ENCODE measurements at places on chromosomes 12 and 14. TPM values are rescaled to one million over a fixed set of nuclear protein-coding genes. Genes with fewer than 3 reads are reported as not detected.

Gene ZNF891
- total RNA-seq: 5.2 TPM

- DNase-seq: no peak
Measured at GRCh38 chr12:132604151-132604618, 6.2 kb downstream of the LRCOL1 start.

Gene SYT10
- total RNA-seq: not detected

DNA sequence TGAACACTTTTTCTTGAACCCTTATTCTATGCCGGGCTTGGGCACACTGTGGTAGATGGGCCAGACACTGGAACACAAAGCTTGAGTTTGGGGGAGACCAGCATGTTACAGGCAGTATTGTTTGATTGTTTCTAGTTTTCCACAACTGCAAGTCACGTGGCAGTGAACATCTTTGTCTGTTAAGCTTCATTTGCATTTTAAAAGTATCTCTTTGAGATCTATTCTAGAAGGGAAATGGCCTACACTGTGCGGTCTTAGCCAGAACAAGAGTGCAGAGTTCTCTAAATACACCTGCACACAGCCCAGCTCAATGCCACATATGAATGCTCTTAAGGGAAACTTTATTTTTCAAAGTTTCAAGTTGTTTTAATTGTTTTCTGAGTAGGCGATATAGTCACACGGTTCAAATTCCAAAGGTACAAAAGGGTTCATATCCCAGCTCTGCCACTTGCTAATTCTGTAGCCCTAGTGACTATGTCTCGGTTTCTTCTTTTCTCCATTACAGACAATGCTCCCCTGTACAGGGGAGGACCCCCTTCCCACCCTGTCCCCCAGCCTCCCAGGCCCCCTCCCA lies 24.9 kb downstream of the RIN3 start:
- no peak for DNase-seq

Gene AICDA
- not detected for total RNA-seq

GRCh38 chr14:37643701-37644100 lies 48.3 kb downstream of the TTC6 start:
- no peak for DNase-seq

Gene C1S
- 202 TPM for total RNA-seq

Gene DYRK4
- 53.4 TPM for total RNA-seq

GRCh38 chr12:3256103-3256631 lies 179.0 kb downstream of the TSPAN9 start:
- DNase-seq: no peak

Gene MAP1LC3B2
- total RNA-seq: not detected

- no peak for DNase-seq
Measured at GRCh38 chr12:111677186-111677585, 8.6 kb downstream of the BRAP start.

DNA sequence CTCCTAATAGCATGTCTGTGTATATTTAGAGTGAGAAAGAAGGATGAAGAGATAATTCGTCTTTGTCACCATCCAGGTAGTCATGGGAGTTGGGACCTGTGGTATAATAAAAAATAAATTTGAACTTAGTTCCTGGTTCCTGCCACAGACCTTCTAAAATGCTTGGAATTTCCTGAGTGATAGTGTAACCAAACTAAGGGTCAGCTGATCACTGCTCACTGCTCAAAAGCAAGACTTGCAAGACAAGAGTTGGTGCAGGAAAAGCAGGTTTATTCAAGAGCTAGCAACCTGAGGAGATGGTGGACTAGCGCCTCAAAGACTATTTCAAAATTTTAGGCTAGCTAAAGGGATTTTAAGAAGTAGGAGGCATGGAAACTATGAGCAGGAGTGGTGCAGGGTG lies 19.1 kb downstream of the ANG start:
- DNase-seq: no peak

DNA sequence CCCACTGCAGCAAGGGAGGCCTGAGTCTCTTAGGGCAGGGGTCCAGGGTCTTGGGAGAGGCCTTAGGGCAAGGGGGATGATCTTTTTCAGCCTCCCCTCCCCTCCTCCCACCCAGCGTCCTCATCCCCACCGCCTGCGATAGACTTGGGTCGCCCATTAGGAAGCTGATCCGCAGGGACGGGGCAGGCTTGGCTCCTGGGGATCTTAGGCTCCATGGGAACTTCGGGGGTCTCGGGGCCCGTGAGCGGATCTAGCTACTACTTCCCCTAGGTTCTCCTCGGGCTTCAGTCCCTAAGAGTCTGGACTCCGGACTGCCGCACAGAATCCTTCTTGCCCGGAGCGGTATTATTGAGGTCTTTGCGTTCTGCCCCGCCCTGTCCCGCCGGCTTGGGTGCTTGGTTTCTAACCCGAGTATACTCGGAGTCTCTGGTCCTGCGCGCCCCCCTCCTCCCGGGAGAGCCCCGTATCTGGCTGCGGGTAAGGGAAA lies 2.2 kb upstream of the PTHLH start:
- DNase-seq: no peak

Gene BDKRB2
- 0.78 TPM for total RNA-seq

GRCh38 chr12:45634273-45634917 lies 95.1 kb upstream of the ARID2 start:
- peak; percentile 61 for DNase-seq

DNA sequence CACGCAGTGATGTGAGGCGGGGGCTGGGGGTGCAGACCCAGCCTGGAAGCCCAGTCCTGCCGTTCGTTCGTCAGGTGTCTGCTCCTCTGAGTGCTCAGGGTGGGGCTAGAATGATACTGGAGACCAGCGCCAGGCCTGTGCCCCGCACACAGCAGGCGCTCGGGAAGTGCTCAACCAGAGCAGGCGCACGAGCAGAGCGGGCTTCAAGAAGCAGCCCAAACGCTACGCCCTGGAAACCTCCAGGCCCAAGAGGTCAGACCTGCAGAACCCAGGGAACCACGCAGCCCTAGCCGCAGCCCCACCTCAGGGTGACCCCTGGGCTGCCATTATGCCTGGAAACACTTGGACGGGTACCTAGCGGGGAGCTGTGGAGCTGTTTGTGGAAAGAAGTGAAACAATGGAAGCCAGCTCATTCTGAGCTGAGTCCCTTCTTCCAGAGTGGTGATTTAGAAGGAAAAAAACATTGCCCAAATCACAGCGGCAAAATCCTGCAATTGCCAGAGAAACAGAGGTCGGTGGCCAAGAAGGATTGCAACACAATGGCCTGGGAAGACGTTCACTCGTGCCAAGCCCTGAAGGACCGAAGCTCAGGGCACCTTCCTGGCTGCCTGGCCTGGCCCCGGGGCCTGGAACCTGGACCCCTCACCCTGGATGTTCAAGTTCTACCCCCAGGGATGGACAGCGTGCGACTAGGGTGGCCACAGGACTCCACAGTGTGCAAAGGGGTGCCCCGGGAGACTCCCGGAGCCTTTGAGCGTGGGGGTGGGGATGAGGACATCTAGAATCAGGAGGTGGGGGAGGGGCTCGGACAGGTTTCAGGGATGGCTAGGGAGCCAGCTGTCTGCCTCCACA lies 40.4 kb upstream of the DIO3 start:
- DNase-seq: no peak

Gene GPR162
- total RNA-seq: 20.6 TPM

DNA sequence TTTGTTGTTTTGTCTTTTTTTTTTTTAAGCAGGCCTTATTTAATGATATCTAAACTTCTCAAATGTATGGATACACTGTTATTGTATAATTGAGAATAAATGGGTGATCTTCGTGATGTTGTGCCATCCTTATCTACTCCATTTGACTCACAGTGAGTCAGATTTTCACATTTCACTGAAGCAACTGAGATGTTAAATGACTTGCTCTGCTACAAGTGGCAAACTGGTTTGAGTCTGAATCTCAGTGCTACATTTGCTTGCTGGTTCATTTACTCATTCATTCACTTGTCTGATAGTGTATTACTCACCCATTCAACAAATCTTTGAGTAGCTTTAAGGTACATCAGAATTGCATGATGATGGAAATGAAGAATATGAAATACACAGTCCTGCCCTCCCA lies 2.6 kb downstream of the KIAA0586 start:
- DNase-seq: no peak

Measured in upper lobe of left lung (tissue), 6 donors.